K562 (cell line): ENCODE measurements at places on chromosomes 13 and 19. TPM values are rescaled to one million over a fixed set of nuclear protein-coding genes. Genes with fewer than 3 reads are reported as not detected.

DNA sequence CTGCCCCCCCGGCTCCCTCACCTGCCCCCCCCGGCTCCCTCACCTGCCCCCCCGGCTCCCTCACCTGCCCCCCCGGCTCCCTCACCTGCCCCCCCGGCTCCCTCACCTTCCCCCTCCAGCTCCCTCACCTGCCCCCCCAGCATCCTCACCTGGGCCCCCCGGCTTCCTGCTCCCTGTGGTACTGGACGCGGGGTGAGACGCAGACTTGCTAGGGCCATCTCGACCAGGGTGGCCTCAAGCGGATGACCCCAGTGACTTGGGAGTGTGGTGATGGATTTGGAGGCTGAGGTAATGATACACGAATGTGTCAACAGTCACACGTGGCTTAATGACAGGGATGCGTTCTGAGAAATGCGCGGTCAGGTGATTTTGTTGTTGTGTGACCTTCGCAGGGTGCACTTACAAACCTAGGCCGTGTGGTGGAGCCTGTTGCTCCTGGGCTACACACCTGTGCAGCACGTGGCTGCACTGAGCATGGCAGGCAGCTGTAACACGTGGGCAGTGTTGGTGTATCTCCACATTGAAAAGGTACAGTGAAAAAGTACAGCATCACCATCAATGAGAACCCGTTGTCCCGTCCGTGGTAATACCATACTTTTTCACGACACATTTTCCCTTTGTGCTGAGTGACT lies 197.8 kb downstream of the TEX29 start:
- no peak overlapping the region for H3K4me3 ChIP-seq
- H3K27me3 ChIP-seq: no peaks in the 10 kb centered on the region
- H3K4me1 ChIP-seq: no peaks in the 10 kb centered on the region
- H3K36me3 ChIP-seq: no peaks in the 10 kb centered on the region

The SAMD1 gene
- total RNA-seq: 85.9 and 96.0 TPM in 2 replicates

GRCh38 chr13:42422681-42423080 lies 150.7 kb downstream of the AKAP11 start:
- no peak overlapping the region for H3K4me3 ChIP-seq
- H3K27me3 ChIP-seq: no peaks in the 10 kb centered on the region
- no peak overlapping the region for H3K27ac ChIP-seq
- no peak for DNase-seq
- no peaks in the 10 kb centered on the region for H3K36me3 ChIP-seq

- H3K27ac ChIP-seq: no peak overlapping the region
- DNase-seq: no peak
- no peaks in the 10 kb centered on the region for H3K4me1 ChIP-seq
These were observed 972.0 kb upstream of the PCDH20 start for GRCh38 chr13:62387647-62388046.

- no peak overlapping the region for H3K27ac ChIP-seq
- DNase-seq: no peak
- no peaks in the 10 kb centered on the region for H3K27me3 ChIP-seq
These were observed 65.0 kb downstream of the RASA3 start for GRCh38 chr13:114067381-114067885.

- H3K27ac ChIP-seq: no peak overlapping the region
- no peak for DNase-seq
- H3K4me1 ChIP-seq: no peaks in the 10 kb centered on the region
- no peaks in the 10 kb centered on the region for H3K36me3 ChIP-seq
These were observed 118.3 kb downstream of the DNAJC15 start for GRCh38 chr13:43141685-43142084.

DNA sequence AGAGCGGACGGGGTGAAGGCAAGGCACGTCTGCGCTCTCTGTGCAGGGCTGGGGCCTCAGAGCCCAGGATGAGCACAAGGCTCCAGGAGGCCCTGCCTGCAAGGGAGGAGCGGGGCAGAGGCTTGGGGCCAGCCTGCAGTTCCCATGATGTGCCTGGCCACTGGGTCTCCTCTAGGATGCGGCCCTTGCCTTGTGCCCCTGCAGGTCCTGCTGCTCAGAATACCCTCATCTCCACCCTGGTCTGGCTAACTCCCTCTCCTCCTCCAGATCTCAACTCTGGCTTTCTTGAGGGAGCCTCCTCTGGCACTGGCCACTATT lies 27.8 kb downstream of the ELAVL1 start:
- H3K4me1 ChIP-seq: peaks cover 37% of the 10 kb centered on the region
- H3K27ac ChIP-seq: no peak overlapping the region
- H3K27me3 ChIP-seq: no peaks in the 10 kb centered on the region
- DNase-seq: no peak
- peaks cover 91% of the 10 kb centered on the region for H3K36me3 ChIP-seq
- no peak overlapping the region for H3K4me3 ChIP-seq

The CGB5 gene
- total RNA-seq: not detected in 2 replicates

GRCh38 chr19:56099638-56100539 lies 21.2 kb downstream of the ZNF787 start:
- no peak overlapping the region for H3K4me3 ChIP-seq
- H3K4me1 ChIP-seq: peaks cover 22% of the 10 kb centered on the region; the same call in 1 of the 2 replicates
- H3K27ac ChIP-seq: no peak overlapping the region

DNA sequence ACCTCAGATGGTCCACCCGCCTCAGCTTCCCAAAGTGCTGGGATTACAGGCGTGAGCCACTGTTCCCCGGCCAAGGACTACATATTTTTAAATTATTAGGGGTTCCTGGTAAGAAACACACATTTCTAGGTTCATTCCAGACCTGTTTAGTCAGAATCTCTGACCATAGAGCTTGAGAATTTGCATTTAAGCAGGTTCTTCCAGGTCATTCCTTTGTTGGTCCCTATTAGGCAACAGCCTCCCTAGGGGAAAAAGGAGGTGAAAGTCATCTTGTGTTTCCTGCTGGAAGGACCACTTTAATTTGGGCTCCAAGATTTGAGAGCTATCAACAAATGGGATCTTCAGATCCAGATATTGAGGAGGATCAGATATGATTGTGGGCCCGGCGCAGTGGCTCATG lies 16.3 kb downstream of the S1PR2 start:
- no peaks in the 10 kb centered on the region; the same call in 1 of the 3 replicates for H3K27me3 ChIP-seq
- H3K27ac ChIP-seq: no peak overlapping the region
- H3K4me1 ChIP-seq: no peaks in the 10 kb centered on the region; the same call in 1 of the 2 replicates
- H3K36me3 ChIP-seq: no peaks in the 10 kb centered on the region

DNA sequence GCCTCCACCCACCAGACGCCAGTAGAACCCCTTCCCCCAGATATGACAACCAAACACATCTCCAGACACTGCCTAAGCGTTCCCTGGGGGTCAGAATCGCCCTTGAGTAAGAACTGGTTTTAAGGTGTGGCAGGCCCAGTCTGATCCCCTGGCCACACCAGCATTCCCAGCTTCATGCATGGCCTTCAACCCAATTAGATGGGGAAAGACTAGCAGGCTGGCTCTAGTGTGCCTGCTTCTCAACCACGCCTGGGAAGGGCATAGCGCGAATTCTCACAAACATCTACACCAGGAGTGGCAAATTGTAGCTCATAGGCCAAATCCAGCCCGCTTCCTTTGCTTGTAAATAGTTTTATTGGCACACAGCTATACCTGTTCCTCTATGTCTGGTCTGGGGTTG lies 13.6 kb downstream of the HAUS8 start:
- peaks cover 91% of the 10 kb centered on the region for H3K36me3 ChIP-seq
- H3K4me1 ChIP-seq: no peaks in the 10 kb centered on the region
- no peak overlapping the region for H3K27ac ChIP-seq
- H3K4me3 ChIP-seq: no peak overlapping the region

- no peaks in the 10 kb centered on the region for H3K36me3 ChIP-seq
- H3K4me1 ChIP-seq: no peaks in the 10 kb centered on the region
- no peak overlapping the region for H3K27ac ChIP-seq
These were observed 44.9 kb downstream of the TEX29 start for GRCh38 chr13:111365149-111366005.

DNA sequence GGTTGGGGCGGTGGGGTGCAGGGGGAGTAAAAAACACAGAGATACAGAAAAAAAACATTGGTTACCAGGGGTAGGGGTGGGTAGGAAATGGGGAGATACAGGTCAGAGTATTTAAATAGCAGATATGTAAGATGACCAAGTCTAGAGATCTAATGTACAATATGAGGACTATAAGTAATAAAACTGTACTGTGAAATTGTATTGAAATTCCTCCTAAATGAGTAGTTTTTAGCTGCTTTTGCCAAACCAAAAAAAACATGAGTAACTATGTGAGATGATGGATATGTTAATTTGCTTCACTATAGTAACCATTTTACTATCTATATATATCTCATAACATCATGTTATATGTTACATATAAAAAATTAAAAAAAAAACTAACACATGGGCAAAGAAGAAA lies 29.6 kb downstream of the VWA8 start:
- H3K4me1 ChIP-seq: no peaks in the 10 kb centered on the region
- no peak for DNase-seq
- no peak overlapping the region for H3K27ac ChIP-seq
- peaks cover 7% of the 10 kb centered on the region; the same call in 1 of the 3 replicates for H3K36me3 ChIP-seq

The PLIN5 gene
- 1.3 TPM in 2 replicates for total RNA-seq

DNA sequence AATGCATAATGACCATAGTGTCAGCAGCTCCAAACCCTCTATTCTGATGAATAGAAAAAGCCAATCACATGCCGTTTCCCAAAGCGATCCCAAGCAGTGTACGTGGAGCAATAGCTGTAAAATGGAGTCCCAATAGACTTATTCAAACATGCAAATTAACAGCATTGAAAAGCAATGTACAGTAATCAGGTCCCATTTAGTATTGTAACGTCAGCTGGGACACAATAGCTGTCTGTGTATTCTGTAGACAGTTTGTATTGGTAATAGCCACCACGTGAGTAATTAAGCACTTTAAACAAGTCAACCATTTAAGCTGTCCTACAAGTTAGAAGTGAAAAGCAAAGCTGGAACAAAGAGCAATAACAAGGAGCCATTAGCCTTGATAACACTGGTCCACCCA lies 698.2 kb downstream of the PCDH17 start:
- H3K4me3 ChIP-seq: no peak overlapping the region
- no peak for DNase-seq
- no peaks in the 10 kb centered on the region for H3K27me3 ChIP-seq

The IL11 gene
- total RNA-seq: not detected in 2 replicates

DNA sequence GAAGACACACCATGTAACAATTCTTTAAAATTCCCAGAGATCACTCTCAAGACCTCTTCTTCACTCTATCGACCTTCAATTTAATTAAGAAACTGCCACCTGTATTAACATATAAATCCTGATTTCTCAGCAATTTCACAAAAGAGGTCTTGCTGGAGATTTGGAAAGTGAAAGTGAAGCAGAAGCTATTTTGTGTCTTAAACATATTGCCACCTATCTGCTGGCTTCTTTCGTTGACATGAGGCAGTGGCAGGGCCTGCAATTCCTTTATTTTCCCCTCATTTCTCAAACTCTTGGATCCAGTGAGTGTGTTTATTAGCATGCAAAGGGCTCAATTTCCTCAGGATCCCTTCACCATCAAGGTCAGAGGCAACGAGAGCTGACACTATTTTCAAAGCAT lies 780.2 kb upstream of the SLITRK1 start:
- no peaks in the 10 kb centered on the region for H3K27me3 ChIP-seq
- H3K4me1 ChIP-seq: no peaks in the 10 kb centered on the region
- H3K4me3 ChIP-seq: no peak overlapping the region
- no peak overlapping the region for H3K27ac ChIP-seq

The NCAN gene
- total RNA-seq: 0.04 and 0.07 TPM in 2 replicates

The CGB3 gene
- total RNA-seq: not detected in 2 replicates

- no peak overlapping the region for H3K4me3 ChIP-seq
- peak; percentile 9 for DNase-seq
- H3K27ac ChIP-seq: peak overlapping the region; percentile 48; the same call in 1 of the 3 replicates
- no peaks in the 10 kb centered on the region for H3K27me3 ChIP-seq
- H3K36me3 ChIP-seq: no peaks in the 10 kb centered on the region
- peaks cover 3% of the 10 kb centered on the region for H3K4me1 ChIP-seq
These were observed 11.4 kb downstream of the PCCA start for GRCh38 chr13:100100115-100100879.

The COL5A3 gene
- 0.02 TPM in 1 of 2 replicates, not detected in the other for total RNA-seq

- H3K27ac ChIP-seq: no peak overlapping the region
- no peak overlapping the region for H3K4me3 ChIP-seq
- H3K27me3 ChIP-seq: no peaks in the 10 kb centered on the region
- DNase-seq: no peak
These were observed 44.5 kb downstream of the ACTN4 start for GRCh38 chr19:38691938-38692457.

GRCh38 chr13:74046431-74046830 lies 87.8 kb downstream of the KLF12 start:
- no peak overlapping the region for H3K27ac ChIP-seq
- no peaks in the 10 kb centered on the region for H3K36me3 ChIP-seq
- no peak for DNase-seq
- no peaks in the 10 kb centered on the region for H3K27me3 ChIP-seq
- no peak overlapping the region for H3K4me3 ChIP-seq
- no peaks in the 10 kb centered on the region for H3K4me1 ChIP-seq

- H3K27me3 ChIP-seq: no peaks in the 10 kb centered on the region
- no peaks in the 10 kb centered on the region; the same call in 2 of the 3 replicates for H3K36me3 ChIP-seq
- peaks cover 24% of the 10 kb centered on the region for H3K4me1 ChIP-seq
- no peak overlapping the region for H3K4me3 ChIP-seq
These were observed 7.0 kb upstream of the CD22 start for GRCh38 chr19:35322014-35322413.

GRCh38 chr13:51630288-51630615 lies 46.0 kb downstream of the WDFY2 start:
- H3K4me3 ChIP-seq: no peak overlapping the region
- H3K27ac ChIP-seq: no peak overlapping the region
- DNase-seq: no peak
- H3K36me3 ChIP-seq: no peaks in the 10 kb centered on the region
- no peaks in the 10 kb centered on the region for H3K27me3 ChIP-seq

DNA sequence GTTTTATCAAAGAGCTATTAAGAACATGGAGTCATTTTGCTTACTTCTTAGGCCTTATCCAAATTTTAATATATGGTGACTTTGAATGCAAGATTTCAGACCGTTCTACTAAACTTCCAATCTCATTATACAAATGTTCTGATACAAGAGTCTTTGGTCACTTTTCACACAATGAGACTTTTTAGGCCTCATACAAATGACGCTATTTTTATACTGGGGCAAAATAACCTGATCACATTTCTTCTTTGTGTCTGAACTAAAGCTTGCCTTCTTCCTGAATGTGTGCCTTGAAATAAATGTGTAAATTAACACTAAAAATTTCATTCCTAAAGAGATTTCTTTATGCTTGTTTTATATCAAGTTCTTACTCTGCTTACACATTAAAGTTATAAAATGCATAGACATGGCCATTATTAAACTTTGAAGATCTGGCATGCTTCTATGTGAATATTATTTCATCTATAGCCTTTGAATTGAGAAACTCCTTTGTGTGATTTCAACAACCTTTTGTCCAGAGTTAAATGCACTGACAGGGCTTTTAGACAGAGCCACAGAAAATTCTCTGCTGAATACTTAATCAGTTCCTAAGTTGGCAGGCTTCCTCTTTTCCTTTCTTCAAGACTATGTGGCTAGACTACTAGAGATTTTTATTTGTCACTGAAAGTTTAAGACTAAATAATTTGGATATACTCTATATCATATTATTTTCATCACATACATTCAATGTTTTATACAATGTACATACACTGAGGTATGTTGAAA lies 86.1 kb downstream of the EDNRB start:
- no peaks in the 10 kb centered on the region for H3K27me3 ChIP-seq
- H3K4me3 ChIP-seq: no peak overlapping the region
- no peaks in the 10 kb centered on the region for H3K4me1 ChIP-seq
- no peaks in the 10 kb centered on the region for H3K36me3 ChIP-seq
- no peak for DNase-seq
